ENCODE measurements at places on chromosomes 7 and 10.

- DNase-seq = no peak
Measured at GRCh38 chr10:58019863-58020537, 247.7 kb downstream of the IPMK start.

DNA sequence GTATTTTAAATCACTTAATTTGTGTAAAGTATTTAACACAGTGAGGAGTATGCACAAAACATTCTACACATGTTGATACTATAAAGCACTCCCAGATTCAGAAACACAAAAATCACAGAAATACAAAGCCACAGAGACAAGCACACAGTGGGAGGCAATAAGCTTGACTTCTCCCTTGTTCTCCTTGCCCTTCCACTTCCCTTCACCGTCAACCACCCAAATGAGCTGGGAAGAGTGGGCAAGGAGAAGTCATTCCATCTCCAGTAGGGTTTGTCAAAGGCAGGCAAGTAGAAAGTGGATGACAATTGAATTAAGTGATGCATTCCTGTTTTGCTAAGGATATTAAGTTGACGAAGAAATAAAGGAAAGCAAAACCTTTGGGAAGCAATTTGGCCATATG, 4.2 kb upstream of the TMEM139 start:
- no peak for DNase-seq

DNA sequence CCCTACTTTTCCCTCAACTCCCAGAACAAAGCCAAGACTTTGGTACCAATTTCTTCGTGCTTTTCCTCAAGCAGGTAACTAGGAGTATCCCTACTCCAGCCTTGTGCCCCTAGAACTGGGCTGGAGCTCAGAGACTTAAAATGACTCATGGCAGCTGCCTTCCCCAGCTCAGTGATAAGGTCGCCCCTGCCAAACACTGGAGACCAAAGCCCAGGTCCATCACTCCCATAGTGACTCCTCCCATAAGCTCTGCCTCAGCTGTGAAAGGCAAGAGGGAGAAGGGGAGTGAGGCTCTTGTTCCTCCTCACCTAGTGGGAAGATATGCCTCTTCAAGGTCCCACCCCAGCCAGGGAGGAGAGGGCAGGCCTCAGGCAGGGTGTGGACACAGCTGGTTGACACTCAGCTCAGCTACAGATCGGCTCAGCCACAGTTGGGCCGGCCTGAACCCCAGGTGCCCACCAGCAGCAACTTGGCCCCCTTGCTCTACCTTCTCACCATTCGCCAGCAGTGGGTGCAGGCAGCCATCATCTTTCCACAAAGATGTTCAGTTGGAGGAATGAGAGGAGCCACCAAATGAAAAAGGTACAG, 13.8 kb upstream of the CYREN start:
- DNase-seq = peak; percentile 4

DNA sequence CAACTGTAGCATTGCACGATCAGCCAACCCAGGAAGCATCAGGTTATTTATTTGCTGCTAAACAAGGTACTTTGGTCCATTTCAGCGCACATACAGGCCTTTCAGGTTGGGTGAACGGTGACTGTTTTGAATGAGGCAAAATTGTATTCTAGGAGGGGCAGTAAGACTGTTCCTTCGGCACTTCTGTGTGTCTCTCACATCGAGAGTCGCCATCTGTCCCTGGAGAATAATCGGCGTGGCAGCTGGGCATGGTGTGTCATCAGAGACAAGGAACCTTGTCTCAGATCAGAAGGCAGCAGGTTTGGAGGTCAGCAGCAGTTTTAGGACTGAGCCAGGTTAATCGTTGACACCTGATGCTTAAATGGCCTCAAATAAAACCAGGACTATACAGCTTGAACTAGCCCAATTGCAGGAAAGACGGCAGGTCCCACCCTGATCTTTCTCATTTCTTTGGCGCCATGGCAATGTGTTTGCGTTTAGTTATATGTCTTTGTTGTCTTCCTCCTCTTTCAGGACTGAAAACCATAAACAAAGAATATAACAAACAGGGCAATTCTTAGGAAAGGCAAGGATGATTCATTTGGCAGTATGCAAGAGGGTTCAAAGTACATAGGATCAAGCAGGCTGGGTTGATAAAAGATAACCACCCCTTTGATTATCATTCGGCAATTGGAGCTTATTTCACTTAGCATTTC, 92.0 kb upstream of the PRR15 start:
- no peak for DNase-seq

- DNase-seq = no peak
Measured at GRCh38 chr10:30770816-30771215, 141.3 kb upstream of the LYZL2 start.

DNA sequence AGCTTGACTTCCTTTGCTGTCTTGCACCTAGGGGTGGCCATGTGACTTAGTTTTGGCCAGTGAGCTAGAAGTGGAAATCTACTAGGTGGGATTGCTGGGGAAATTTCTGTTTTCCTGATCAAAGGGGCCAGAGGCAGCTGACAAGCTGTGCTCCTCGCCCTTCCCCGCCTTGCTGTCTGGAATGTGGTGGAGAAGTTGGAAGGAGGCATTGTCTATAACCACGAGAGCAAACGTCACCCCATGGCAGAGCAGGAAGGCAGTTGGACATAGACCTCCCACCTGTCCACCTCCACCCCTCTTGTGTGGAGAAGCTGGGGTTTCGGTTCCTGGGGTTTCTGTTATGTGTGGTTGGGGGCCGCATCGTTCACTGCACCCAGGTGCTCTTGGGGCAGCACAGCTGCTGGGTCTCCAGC, 7.3 kb downstream of the SFRP5 start:
- DNase-seq = no peak

Data from stimulated activated CD4-positive, alpha-beta T cell treated with anti-CD3 and anti-CD28 coated beads, Interleukin-2, amount 100 ng/mL, for 24 hours (primary cell).